Activated naive CD4-positive, alpha-beta T cell treated with Interleukin-2 at 50 U/mL for 16 hours (primary cell): ENCODE measurements at places on chromosomes 4 and X.

- no peak for DNase-seq
Measured at GRCh38 chr4:44494810-44495701, 46.4 kb upstream of the KCTD8 start.

DNA sequence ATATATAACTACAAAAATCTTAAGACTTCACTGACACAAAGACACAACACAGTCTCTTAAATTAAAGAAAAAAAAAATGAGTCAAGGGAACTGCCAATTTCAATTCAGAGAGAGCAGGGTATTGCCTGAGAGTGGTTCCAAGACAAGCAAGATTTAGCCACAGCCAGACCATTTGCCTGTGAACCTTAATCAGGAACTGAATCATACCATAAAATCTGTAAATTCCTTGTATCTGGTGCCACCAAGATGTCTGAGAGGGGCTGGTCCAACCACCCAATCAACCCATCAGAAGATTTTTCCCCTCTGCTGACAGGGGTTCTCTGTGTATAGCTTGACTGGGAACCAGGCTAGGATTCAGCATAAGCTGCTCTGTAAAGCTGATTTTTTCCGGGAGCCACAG lies 159.2 kb downstream of the CPEB2 start:
- DNase-seq: no peak

DNA sequence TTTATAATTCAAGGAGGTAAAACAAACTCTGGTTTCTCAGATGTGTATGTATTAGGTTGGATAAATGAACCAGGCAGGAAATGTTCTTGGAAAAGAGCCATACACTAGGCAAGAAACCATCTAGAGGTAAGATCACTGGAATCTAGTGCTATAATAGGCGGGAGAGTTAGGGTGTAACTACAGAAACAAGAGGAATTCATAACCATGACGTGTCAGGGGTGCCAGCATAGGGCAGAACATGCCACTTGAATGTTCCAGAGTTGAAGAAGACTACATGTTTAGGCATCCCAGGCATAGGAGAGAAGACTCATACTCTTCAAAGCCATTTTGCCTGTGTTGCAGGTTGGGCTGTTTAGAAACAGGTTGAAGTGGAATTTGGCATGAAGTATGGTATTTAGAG lies 198.7 kb downstream of the CCNG2 start:
- no peak for DNase-seq

- DNase-seq: no peak
Measured at GRCh38 chrX:134935276-134935675, 55.5 kb upstream of the SMIM10 start.

DNA sequence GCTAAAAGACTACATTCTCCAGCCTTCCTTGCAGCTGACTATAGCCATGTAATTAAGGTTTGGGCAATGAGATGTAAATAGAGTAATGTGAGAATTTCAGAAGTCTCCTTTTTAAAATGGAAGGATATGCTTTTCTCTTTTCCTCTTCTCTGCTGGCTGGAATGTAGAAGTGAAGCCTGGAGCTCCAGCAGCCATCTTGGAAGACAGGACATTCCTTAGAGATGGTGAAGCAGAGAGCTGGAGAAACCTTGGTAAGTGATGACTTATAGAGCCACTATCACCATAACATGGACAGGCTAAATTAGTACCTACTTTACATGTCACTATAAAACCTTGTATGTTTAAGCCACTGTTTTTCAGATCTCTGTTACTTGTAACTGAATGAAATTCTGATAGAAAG lies 48.0 kb downstream of the RASL11B start:
- no peak for DNase-seq

DNA sequence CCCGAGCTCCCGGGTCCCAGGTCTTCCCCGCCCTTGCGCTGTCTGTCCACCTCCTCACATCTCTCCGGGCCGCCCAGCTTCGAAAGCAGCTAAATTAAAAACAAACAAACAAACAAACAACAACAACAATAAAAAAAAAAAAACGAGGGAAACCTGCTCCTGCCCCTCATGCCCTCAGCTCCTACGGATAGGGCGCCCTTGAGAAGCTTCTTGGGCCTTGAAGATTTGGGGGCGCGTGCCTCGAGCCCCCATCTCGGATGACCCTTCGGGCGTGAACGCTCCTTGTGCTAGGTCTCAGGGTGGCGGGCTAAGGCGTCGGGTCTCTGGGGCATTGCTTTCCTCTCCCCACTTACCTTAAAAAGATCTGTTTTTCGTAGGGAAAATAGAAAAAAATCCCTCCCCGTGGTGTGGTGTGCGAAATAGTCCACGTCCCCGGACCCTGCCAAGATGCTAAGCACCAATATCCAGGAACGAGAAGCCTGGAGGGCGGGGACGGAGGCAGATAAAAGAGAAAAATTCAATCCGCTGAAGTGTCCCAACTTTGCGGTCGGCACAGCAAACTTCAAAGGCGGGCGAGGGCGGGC lies 603 bp downstream of the NDNF start:
- DNase-seq: no peak

GRCh38 chrX:47584714-47585113 lies 2.5 kb downstream of the TIMP1 start:
- DNase-seq: no peak

DNA sequence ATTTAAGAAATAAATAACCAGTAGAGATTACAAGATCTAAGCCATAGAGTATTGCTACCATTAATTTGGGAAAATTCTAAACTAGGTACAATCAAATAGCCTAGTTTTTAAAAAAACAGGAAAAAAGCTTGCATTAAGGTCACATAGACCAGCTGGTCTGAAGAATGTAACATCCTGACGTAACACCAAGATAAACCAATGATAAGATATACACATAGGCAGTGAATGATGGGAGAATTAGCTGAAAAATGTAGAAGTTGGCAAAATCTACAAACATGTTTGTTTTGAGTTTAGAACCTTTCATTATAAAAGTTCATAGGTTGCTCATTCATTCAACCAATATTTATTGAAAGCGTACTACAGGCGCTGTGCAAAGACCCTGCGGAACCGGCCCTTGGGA lies 120.0 kb downstream of the SH3RF1 start:
- no peak for DNase-seq

- DNase-seq: no peak
Measured at GRCh38 chrX:1417921-1418771, 26.2 kb upstream of the SLC25A6 start.

- DNase-seq: no peak
Measured at GRCh38 chrX:26925088-26925487, 538.1 kb downstream of the PPP4R3C start.

- no peak for DNase-seq
Measured at GRCh38 chr4:72208421-72209075, 176.7 kb downstream of the NPFFR2 start.

DNA sequence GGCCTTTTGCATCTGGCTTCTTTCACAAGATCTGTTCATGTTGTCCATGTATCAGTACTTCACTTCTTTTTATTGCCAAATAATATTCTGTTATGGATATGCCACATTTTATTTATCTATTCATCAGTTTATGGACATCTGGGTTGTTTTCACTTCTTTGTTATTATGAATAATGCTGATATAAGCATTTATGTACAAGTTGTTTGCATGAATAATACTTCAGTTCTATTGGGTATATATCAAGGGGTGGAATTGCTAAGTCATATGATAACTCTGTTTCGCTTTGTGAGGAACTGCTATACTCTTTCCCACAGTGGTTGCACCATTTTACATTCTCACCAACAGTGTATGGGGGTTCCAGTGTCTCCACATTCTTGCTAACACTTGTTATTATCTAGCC lies 190.4 kb downstream of the RBMX2 start:
- DNase-seq: no peak

DNA sequence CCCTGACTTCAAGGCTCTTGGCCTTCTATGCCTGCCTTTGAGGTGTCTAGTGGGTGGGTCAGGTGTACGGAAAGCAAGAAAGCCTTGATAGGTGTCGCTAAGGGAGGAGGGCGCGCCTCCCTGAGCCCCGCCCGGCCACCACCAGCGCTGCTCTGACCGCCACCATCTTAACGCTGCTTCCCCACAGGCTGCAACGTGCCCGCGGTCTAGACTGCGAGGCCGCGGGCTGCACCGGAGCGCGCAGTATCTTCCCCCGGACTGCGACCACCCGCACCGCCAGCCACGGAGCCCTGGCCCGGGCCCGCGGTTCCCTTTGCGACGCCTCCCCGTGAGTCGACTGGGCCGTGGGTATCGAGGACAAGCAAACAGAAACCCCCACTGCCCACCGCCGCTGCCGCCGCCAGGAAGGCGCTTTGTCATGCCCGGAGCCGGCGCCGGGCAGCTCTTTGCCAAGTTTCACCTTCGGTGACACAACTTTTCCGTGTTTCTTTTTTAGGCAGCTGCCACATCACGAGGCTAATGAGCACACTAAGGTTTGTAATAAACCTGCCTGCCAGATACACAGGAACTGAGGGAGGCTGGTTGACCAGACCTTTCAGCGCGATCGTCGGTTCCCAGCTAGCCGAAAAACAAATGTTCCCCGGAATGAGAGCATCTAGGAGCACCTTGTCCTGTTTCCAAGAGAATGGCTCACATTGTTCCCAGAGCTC lies 335.8 kb upstream of the F9 start:
- no peak for DNase-seq
